DMS79 (cell line): ENCODE measurements at places on chromosomes 12 and 14.

GRCh38 chr14:100618318-100618693, 31.1 kb upstream of the BEGAIN start:
- DNase-seq, result no peak

GRCh38 chr14:76876076-76876475, 49.9 kb downstream of the LRRC74A start:
- DNase-seq, result peak; percentile 80

GRCh38 chr12:45674181-45674977, 55.1 kb upstream of the ARID2 start:
- DNase-seq, result peak; percentile 40

- DNase-seq, result no peak
Measured at GRCh38 chr12:52178984-52179383, 12.8 kb downstream of the KRT80 start.

DNA sequence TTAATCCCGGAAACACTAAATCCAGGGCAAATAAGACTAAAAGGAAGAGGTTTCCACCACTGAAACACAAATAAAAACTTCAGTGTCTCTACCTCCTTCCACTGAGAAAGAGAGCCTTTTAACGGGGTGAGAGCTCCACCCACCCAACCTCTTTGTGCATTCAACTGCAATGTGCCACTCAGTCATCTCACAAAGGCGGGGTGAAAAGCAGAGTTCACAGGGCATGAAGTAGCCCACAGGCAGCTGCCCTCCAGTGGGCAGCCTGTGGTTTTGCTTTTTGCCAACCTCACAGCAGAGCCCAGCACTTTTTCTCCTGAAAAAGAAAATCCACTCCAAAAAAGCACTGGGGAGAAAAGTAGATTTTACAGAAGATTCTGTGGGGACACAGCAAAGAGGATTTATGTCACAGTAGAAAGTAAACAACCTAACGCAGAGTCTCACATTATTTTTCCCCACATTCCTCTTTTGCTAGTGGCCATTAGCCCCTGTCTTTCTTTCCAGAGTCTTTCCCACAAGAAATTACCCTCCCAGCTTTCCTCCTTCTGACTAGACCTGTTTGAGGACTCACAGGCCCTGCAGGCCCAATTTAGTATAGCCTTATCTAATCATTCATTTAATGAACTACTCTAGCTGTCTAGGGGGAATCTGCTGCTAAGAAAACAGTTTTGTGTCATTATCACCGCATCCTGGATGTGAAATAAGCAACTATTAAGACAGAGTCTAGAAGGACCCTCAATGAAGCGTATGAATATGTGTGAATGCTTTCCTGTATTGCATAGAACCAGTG, 753.8 kb upstream of the FOXG1 start:
- DNase-seq, result no peak

- no peak for DNase-seq
Measured at GRCh38 chr12:75939016-75939642, 92.4 kb downstream of the PHLDA1 start.

DNA sequence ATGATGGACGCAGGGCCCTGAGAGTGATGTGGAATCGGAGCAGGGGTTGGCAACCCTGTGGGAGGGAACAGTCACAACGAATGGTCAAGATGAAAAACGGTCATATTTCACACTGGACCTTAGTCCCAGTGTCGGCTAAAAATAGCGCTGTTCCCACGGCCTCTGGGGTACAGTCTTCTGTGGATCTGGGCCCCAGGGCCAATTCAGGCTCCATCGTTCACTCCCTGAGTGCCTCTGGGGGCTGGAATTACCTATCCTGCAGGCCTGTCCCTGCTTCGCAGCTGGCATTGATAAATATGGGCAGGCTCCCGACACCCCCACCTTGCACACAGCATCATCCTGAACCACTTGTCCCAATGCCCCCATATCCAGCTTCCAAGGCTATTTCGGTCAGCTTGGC, 18.6 kb downstream of the GSC start:
- no peak for DNase-seq

DNA sequence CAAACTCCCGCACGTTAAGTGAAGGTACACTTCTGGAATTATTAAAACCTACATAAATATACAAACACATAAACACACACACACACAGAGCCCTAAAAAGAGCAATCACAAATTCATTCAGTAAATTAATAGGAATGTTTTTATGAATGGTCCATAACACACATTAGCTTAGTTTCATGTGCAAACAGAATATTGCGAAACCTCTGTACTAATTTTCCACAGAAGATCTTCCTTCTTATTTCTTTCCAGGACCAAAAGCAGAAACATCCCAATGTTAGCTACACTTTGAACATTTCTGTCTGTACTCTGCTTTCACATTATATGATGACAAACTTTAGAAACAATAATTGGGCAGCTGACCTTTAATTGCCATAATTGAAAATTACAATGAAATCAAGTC, 101.6 kb downstream of the SOX5 start:
- no peak for DNase-seq

GRCh38 chr12:39393890-39394289, 49.0 kb downstream of the KIF21A start:
- no peak for DNase-seq

GRCh38 chr14:72909163-72909562, 15.3 kb upstream of the DPF3 start:
- DNase-seq, result no peak

DNA sequence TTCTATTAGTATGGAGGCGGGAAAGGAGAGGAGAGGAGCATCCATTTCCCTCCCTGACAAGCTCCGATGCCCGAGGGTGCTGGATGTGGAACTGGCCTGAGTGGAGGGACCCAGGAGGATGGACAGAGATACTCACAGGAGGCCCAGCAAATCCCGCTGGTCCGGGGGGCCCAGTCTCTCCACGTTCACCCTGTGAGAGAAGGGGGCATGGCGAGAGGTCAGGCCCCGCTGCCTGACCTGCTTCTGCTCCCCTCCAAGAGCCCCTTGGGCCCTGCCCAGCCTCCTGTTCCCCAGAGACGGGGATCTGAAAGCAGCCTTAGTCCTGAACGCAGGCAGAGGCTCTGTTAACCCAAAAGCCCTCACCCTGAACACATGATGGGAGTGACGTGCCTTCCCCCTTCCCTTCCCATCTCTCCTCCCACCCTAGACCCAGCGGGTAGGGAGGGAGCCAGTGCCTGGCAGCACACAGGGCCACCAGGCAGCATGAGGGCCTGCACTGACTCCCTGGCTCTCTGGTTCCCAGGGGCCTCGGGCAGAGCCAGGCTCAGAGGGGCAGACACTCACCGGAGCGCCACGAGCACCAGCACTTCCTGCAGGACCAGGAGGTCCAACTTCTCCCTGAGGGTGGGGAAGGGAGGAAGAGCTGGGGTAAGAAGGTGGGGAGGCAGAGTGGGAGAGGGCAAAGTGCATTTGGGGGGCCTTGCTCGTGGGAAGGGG, 17.5 kb downstream of the TMEM106C start:
- DNase-seq, result no peak

GRCh38 chr12:105970885-105971284, 167.9 kb downstream of the NUAK1 start:
- peak; percentile 78 for DNase-seq

- DNase-seq, result no peak
Measured at GRCh38 chr12:52873513-52873831, 24.7 kb upstream of the KRT78 start.

GRCh38 chr12:1325666-1326065, 268.7 kb downstream of the FBXL14 start:
- no peak for DNase-seq

DNA sequence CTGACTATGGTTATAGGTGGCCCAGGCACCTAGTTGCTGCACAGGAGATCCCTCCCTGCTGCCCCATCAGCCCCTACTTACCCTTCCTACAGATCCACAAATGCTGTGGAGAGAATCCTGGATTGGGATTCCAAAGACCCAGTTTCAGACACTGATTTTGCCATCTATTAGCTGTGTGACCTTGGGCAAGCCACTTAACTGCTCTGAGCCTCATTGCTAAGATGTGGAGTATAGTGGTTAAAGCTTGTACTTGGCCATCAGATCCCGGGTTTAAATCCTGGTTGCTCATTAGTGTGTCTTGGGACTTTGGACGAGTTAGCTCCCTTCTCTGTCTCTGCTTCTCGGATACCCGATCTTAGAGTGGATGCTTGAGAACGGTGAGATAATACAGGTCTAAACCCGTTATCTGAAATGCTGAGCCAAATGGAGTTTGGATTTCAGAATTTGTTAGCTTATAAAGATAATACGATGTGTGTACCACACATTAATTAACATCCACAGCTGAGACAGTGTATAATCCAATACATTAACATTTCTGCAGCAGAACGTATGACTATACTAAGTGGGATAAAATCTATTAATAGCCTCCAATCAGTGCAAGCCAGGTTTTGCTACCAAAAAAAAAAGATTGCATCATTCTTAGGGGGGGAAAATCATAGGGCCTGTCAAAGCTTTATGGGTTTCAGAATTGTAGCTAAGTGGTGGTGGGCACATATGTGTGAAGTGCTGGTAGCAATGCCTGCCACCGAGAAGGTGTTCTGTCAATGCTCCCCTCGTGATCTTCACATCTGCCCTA, 16.0 kb downstream of the PROX2 start:
- DNase-seq, result no peak

DNA sequence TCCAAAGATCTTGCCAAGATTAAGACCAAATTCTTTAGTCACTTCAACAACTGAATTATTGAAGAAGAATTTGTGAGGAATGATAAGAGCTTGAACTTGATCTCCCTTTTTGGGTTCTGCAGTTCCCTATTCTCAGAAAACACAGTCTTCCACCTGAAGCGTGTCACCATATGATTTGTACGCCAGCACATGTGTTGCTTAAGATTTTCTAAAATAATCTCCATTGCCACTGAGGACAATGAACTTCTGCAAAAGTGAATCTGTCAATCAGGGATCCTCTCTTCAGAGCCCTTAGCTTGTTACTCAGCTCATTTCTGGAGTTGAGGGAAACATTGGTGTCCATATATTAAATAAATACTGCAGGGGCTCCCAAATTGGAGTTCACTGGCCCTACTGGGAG, 4.2 kb upstream of the SPIC start:
- DNase-seq, result no peak

- DNase-seq, result peak; percentile 65
Measured at GRCh38 chr14:71931492-71932228, 569 bp upstream of the RGS6 start.

DNA sequence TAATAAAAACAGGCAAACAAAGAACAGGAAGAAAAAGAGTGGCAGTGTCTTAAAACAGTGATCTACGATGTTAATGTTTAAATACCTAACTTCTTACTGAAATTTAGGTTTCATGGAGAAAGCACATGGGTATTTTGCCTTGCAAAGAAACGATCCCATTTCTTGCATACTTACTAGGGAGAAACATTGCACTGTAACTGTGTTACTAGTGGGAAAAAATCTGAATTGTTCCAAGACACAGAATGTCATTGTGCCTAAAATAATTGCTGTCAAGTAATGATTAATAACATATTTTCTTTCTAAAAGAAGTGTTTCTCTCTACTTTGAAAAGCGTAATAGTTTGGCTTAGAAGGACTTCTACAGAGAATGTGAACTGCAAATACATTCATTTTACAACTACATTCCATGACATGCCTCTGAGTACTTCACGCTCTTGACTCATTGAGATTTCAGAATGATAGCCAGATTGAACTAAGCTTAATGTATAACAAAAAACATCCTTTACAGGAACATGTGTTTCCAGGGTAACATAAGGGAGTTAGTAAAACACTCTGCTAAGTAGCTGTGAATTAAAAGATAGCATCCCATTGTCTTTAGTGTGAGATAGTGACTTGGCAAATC, 256.2 kb upstream of the CPNE8 start:
- no peak for DNase-seq

DNA sequence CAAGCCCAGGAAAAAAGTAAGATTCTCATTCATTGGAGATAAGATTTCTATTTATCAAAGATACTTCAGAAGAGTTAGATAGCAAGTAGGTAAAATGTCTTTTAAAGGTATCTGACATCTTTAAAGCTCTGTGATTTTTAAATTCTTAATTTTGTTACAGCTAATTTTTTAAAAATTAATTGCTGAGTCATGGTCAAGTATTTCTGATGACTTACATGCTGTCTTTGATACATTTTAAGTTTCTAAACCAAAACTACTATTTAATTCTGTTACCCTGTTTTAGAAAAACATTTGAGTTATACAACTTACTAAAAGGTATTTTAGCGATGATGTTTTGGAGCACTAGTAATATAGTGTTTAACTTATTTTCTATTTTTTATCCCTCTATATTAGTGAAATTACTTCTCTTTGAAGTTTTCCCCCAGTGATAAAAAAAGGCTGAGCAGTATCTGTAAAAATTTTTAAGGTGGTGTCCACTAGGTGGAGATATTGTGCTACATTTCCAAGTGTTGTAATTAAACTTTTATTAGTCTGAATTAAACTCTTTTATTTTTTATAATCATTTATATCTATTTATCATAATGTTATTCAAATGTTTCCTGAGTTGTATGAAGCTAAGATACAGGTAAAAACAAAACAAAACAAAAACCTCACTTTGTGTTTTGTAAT, 11.5 kb downstream of the ALG10 start:
- DNase-seq, result no peak

GRCh38 chr12:76687981-76688380, 75.9 kb upstream of the ZDHHC17 start:
- no peak for DNase-seq

DNA sequence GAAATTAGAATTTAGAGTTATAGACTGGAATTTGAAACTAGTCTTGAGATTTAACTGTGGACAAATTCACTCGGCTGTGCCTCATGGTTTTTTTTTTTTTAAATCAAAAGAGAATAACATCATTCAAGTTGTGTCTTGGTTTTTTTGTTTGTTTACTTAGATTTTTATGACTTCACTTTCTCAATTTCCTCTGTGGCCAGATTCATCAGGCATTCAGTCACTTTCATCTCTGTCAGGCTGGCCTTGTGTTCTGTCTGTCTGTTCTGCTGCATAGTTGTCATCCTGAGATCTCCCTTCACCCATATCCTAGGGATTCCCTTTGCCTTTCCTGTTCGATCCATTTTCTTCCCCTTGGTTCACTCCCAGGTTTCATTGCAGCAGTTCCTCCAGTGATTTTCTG, 10.0 kb downstream of the MARK3 start:
- DNase-seq, result no peak

DNA sequence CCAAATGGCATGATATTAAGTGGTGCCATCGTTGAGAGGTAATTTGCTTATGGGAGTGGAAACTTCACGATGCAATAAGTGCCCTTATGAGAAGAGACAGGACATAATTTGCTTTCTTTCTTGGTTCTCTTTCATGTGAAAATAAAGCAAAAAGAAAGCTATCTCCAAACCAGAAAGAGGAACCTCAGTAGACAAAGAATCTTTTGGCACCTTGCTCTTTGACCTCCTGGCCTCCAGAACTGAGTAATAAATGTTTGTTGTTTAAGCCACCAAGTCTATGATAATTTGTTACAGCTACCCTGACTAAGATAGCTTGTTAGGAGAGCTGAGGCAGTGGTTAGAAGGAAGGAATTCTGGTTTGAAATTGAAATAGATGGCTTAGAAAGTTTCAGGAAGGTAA, 39.6 kb downstream of the CCER1 start:
- no peak for DNase-seq

- no peak for DNase-seq
Measured at GRCh38 chr14:66425402-66425801, 60.8 kb upstream of the CCDC196 start.

GRCh38 chr12:123280971-123281370, 9.3 kb upstream of the CDK2AP1 start:
- DNase-seq, result no peak

GRCh38 chr14:32129124-32129523, 52.0 kb downstream of the ARHGAP5 start:
- no peak for DNase-seq

GRCh38 chr14:99274346-99275221, 2.6 kb upstream of the BCL11B start:
- peak; percentile 95 for DNase-seq
